ENCODE measurements at places on chromosomes 5 and 9.

DNA sequence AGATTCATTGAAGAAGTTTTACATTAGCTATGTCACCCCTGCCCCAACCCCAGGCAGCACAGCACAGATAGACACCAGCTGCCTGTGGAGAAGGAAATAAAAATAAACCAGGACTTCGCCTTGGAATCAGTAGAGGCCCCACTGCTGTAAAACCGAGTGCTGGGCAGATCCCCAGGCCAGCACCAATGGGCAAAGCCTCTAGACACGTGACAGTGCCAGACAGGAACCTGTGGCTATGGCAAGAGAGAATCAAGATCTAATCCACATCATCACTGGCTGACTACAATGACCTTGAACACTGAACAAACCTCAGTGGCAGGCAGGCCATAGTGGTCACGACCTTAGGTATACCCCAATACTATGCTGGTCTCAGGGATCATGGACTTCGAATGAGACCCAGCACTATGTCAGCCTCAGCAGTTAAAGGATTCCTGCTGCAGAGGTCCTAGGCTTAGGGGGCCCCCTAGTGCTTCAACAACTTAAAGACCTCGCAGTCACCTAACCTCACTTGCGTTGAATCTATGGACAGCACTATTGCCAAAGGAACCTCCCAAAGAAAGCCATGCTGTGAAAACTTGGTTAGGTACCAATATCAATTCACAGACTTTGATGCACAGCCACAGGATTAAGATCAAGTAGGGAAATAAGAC lies 2118.6 kb upstream of the C9orf72 start:
- DNase-seq, result peak; percentile 45

DNA sequence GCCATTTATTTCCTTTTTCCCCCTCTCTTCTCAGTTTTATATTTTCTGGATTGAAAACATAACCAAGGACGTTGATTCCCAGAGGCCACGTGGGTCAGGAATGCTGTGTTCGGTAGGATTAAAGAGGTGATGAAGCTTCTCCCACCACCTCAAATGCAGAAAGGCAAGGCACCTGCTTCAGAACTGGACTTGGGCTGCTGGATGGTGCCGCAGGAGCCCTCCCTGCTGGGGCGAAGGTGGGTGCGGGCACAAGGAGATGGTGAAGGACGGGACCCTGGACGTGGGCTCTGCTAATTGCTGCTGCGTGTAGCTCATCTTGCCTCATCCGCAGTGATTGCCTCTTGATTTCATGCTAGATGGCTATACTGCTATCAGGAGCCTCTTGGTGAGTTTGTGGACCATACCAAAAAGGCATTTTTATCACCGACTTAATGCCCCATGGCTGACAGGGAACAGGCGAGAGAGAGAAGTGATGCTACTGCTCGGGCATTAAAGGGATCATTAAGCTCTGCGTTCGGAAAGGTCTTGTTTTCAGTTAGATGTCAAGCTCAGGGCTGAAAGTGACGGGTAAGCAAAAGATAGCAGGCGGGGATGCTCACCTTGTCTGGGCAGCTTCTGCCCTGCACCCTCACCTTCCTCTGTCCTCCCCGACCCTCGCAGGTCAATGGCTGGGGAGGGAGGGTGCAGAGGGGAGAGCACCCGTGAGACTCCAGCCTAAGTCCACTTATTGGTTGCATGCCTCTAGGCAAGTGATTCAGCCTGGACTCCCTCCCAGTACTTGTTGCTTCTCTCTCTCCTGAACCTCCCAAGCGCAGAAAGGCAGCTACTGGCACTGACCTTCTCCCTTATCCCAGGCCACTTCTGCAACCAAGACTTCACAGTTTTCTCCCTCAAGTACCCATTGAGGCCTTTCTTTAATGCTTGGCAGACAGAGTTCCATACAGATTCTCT lies 71.6 kb upstream of the FSTL4 start:
- DNase-seq, result no peak

DNA sequence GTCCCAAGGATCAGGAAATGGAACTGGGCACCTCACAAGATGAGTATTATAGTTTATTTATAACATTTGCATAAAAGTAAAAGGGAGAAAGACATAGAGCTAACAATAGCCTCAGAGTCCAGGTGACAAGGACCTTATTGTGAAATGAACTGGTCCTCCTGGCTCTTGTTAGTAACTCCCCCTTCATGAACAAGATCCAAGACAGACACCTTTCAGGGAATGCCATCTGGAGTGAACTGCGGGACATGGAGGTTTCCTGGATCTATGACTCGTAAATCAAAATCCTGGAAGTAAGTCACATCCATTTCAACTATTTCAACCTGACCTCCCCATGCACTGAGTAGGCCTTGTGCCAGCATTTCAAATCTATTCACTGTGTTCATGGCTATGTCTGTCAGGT lies 129.5 kb upstream of the GAS1 start:
- peak; percentile 22 for DNase-seq

DNA sequence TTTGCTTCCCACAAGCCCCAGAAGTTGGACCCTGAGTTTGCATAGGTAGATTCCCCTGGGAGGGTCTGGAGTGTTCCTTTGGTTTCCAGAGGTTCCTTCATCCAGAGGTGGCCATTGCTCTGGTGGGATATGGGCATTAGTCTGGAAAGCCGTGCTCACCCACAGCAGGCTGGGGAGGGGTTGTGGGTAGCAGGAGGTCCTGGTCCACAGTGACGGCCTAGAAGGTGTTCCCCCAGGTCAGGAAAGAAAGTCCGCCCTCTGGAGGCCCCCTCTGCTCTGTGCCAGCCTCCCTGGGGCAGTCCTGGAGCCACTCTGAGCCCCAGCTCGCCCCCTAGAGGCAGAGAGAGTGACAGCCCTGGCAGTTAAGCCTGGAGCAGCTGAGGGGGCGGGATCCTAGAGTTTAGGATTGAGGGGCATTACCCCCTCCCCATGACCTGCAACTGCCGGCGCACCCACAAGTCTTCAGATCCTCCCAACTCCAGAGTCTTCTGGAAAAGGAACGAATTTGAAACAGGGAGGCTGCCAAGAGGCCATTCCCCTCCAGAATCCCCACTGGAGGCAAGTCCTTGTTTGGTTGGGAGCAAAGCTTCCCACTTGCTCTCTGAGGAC lies 36.8 kb downstream of the NDST1 start:
- DNase-seq, result peak; percentile 71

DNA sequence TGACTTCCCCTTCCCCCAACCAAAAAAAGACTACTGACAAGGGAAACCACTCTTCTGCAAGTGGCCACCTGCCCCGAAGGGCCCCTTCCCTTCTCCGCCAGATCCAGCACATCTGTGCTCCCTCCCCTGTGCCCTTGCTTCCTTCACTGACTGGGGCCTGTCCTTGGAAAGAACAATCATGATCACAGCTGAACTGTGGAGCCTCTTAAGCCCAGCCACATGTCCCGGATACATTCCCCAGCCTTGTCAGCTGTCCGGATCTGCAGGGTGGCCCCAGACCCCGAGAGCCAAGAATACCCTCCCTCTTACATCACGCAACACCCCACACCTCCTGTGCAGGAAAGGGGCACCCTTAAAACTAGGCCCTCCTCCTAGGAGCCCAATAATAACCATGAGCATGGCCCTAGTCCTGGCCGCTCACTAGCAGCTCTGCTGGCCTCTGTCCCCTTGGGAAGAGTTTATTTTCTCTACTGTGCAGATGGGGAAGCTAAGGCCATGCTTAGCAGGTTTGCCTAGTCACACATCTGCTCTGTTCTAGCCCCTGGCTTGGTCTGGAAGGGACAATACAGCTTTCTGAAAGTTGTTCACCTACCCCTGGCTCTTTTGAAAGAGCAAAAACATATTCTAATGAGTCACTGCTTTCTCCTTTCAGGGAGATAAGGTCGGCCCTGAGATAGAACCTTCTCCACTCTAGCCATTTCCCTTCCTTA lies 3.8 kb downstream of the SPRY4 start:
- no peak for DNase-seq

Data from fibroblast of skin of scalp (primary cell).